Skin of body (tissue), 3 donors: ENCODE measurements at places on chromosomes 6 and 20. TPM values are rescaled to one million over a fixed set of nuclear protein-coding genes. Genes with fewer than 3 reads are reported as not detected.

DNA sequence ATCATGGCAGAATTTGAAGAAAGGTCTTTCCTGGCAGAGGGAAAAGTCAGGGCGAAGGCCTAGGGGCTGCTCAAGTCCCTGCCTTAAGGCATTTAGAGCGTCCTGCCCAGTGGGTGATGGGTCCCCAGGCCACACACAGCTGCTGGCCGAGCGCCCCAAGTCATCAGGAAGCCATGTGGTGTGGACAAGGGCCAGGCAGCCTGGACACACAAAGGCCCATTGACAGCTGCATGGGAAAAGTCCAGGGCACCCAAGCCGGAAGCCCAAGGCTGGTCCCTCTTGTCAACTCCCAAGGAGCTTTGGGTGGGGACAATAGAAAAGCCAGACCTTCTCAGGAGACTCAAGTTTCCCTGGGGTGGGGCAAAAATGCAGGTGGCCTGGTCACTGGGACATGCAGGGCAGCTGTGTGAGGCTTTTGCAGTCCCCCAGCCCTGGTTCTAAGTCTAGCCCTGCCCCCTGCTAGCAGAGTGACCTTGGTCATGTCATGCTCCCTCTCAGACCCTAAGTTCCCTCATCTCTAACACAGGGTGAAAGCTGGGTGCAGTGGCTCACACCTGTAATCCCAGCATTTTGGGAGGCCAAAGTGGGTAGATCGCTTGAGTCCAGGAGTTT lies 44.3 kb upstream of the PTGIS start:
- DNase-seq = no peak

- DNase-seq = no peak
These were observed 63.2 kb downstream of the MAP3K5 start for GRCh38 chr6:136728976-136729515.

DNA sequence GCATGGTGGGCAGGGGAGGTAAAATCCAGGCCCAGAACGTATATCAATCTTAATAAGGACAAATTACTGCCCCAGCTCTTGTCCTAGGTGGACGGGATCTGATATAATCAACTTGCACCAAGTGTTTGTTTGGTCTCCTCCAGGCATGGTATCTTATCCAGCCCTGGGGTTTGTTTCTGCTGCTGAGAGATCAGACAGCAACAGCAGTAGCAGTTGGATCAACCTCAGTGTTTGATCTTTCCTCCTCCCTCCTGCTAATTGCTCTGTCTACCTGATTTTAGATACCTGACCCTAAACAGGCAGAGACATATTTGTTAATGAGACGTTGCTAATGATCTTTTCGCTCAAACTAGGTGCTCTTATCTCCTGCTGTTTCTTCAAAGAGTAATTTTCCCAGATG lies 100.4 kb upstream of the BACH2 start:
- DNase-seq = no peak

DNA sequence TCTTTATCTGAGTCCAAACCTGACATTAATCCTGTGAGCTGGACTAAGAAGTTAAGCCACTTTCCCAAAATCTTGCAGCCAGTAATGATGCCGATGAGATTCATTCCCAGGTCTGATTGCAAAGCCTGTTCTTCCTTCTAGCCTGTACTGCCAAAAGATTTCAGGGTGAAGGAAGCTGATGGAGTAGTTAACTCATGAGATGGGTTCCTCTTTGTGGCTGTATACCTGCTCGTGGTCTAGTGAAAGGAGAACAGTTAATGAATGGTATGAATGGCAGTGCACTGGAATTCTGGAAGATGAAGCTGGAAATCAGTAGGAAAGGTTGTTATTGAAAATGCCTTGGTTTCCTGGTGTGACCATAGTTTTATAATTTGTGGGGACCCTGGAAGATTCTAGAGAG lies 112.0 kb downstream of the FYN start:
- DNase-seq = no peak

THBS2 gene
- total RNA-seq = 393 TPM

KIAA0408 gene
- 25.9 TPM for total RNA-seq
